GM18507 (cell line): ENCODE measurements at places on chromosomes 6 and 20.
A peak's percentile ranks its signal among the peaks of the same experiment; 100 is the strongest.

- no peak for DNase-seq
Observed at GRCh38 chr20:32362901-32363364, 4.8 kb downstream of the ASXL1 start.

GRCh38 chr6:27303613-27304272 is 8.3 kb downstream of the POM121L2 start:
- no peak for DNase-seq

DNA sequence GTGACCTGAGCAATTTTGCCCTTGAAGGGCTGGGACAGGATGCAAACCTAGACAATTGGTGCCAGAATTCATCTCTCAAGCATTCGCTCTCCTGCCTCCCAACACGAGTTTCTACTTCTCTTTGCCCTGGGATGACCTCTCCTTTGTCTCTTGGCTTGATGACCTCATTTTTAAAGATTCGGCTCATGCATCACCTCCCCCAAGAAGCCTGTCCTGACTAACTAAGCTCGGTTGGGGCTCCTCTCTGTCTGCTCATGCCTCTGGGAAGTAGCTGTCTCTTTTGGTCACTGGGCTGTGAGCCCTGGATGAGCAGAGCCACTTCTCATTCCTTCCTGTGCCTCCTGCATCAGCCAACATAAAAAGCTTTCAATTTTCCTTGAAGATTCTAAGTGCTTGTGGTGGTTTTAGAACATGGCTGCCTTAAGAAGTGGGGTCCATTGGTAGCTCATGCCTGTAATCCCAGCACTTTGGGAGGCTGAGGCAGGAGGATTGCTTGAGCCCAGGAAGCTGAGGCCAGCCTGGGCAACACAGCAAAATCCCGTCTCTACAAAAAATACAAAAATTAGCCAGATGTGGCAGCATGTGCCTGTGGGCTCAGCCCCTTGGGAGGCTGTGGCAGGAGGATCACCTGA is 11.1 kb upstream of the TCF15 start:
- DNase-seq = no peak

GRCh38 chr6:64214373-64214772 is 578.8 kb downstream of the PHF3 start:
- no peak for DNase-seq

DNA sequence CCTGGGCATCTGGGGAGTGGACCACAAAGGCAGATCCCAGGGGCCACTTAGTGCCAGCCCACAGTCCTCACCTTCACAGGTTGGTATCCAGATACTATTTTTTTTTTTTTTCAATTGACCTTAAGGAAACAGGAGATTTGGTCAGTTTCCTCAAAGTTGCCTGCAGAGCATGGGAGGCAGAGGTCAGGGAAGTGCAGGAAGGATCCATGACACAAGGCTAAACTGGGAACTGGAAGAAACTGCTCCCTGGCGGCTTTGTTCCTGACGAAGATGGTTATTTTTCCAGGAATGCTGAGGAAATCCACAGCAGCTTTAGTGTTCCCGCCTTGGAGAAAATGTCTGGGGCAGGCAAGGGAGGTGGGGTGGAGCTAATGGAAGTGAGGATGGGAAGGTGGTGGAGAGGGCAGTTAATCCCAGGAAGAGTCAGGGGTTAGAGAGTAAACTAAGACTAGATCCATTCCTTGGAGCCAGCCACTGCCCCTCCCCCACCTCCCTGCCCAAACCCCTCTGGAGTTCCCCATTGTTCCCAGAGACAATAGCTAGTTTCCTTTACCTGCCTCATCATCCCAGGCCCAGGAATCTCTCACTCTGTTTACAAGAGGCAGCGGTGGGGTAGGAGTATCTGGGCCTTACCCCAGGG is 14.3 kb upstream of the MYMX start:
- no peak for DNase-seq

DNA sequence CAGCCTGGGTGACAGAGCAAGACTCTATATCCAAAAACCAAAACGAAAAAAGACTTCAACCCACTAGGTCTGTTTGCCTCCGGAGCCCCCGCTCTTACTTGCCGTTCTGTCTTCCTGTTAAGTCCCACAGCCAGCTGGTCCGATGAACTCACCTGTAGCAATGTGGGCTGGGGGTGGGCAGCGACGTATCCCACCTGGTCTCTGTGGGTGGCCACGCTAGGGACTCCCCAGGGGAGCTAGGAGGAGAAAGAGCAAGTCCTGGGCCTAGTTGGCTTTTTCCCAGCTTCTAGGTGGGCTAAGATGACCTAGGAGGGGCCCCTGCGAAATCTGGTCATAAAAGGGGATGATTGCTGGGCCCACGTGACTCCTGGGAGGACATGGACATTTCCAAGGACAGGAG is 166.0 kb upstream of the KCNG1 start:
- no peak for DNase-seq

- DNase-seq = no peak
Observed at GRCh38 chr6:45369870-45370269, 7.9 kb downstream of the SUPT3H start.

- DNase-seq = peak; percentile 55
Observed at GRCh38 chr6:35973670-35974222, 50.7 kb downstream of the SLC26A8 start.

DNA sequence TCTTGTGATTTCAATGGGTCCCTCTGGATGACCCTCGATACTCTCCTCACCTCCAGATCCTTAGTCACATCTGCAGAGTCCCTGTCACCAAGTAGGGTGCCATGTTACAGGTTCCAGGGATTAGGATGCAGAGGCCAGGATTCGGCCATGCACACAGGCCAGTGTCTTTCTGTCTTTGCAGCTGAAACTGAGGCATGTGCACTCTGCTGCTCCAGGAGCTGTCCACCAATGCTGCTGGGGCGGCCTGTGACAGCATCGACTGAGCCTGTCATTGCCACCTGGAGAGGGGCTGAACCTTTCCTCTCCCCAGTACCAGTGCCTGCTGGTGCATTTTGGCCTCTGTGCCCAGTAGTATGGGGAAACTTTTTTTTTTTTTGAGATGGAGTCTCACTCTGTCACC is 4.4 kb upstream of the RBM38 start:
- DNase-seq = no peak

- no peak for DNase-seq
Observed at GRCh38 chr6:52310932-52311331, 26.4 kb upstream of the MCM3 start.

DNA sequence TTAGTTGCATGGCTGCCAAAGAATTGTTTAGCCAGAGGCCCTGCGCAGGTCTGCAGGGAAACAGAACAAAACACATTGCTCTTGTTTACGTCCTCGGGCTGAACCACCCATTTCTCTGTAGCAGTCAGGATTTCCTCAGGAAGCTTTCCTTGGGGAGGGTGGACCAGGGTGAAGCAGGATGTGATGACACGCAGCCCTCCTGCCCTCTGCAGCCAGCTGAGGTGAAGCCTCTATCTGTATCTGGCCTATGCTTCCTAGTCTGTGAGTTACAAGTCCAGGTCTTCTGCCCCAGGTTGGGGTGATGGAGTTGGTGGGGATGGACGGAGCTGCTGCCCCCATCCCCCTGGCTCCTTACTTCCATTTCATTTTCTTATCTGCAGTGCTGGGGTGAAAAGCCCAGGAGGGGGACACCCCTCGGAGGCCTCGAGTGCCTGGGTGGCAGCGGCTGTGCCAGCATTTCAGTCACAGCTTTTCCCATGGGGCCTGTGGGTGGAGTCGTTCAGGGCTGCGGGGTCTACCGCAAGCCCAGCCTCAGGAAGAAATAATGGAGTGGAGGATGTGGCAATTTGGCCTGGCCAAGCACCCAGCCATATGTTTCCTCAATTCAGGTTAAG is 24.9 kb downstream of the SASH1 start:
- no peak for DNase-seq

GRCh38 chr6:55584654-55585354 is 5.8 kb upstream of the HMGCLL1 start:
- no peak for DNase-seq

GRCh38 chr20:41072190-41072863 is 43.7 kb downstream of the TOP1 start:
- no peak for DNase-seq

GRCh38 chr6:26336355-26337198 is 28.4 kb upstream of the BTN3A2 start:
- no peak for DNase-seq

- no peak for DNase-seq
Observed at GRCh38 chr6:1391800-1392309, 2.5 kb downstream of the FOXF2 start.

GRCh38 chr6:15073883-15074465 is 171.9 kb upstream of the JARID2 start:
- DNase-seq = no peak
